Fibroblast of villous mesenchyme (primary cell): ENCODE measurements at places on chromosomes 1 and 21. TPM values are rescaled to one million over a fixed set of nuclear protein-coding genes. Genes with fewer than 3 reads are reported as not detected.

The MOB3C gene
- 5.2 and 8.6 TPM in 2 replicates for total RNA-seq

The PRDM16 gene
- under 0.01 and 1.7 TPM in 2 replicates for total RNA-seq

The PTGFR gene
- total RNA-seq = 7.7 and 11.7 TPM in 2 replicates

The FCRL2 gene
- not detected in 2 replicates for total RNA-seq

The SLC26A9 gene
- total RNA-seq = not detected in 2 replicates

The LRRIQ3 gene
- 0.32 and 1.7 TPM in 2 replicates for total RNA-seq

The HTR6 gene
- not detected in 2 replicates for total RNA-seq

The LYPD8 gene
- under 0.01 TPM in 1 of 2 replicates, not detected in the other for total RNA-seq

The NHLH2 gene
- under 0.01 TPM in 2 replicates for total RNA-seq

The OR2L2 gene
- total RNA-seq = under 0.01 TPM in 1 of 2 replicates, not detected in the other

The INTS3 gene
- total RNA-seq = 37.0 and 51.4 TPM in 2 replicates

The IFNLR1 gene
- under 0.01 TPM in 1 of 2 replicates, not detected in the other for total RNA-seq

The WDR3 gene
- total RNA-seq = 11.6 and 17.7 TPM in 2 replicates
